IPS-NIHi11 (cell line): ENCODE measurements at places on chromosomes 7 and 10.

DNA sequence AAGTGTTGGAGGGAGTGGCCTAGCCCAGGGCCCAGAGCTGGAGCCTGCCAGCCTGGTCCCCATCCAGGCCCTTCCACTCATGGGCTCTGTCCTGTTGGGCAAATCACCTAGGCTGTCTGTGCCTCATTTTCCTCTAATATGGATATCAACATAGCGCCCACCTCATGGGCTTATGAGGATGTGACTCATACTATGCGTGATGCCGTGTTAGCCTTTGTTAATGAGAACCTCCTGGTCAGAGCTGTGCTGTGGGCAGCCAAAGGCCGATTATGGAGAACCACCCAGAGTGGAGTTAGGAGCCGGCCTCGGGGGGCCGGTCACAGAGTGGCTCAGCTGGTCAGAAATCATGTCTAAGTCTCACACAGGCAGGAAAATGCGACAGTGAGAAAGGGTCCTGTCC is 306.4 kb downstream of the PAXIP1 start:
- DNase-seq = no peak

- DNase-seq = no peak
Observed at GRCh38 chr10:132803416-132804210, 17.7 kb upstream of the NKX6-2 start.

DNA sequence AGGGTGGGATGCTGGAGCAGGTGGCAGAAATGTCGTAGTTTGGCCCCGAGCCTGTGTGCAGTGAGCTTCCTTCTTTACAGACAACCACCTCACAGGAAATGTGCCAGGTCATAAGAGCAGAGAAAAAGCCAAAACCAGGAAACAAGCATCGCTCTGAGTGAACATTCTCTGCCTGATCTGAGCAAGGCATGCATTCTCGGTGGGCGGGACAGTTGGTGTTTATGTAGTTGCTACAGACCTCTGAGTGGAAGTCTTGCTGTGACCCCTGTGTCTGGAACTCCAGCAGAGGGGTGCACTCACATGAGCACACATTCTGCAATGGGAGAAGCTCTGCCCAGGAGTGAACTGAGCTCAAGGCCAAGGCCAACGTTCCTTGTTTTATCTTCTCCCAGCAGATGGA is 230.1 kb downstream of the TCERG1L start:
- no peak for DNase-seq

DNA sequence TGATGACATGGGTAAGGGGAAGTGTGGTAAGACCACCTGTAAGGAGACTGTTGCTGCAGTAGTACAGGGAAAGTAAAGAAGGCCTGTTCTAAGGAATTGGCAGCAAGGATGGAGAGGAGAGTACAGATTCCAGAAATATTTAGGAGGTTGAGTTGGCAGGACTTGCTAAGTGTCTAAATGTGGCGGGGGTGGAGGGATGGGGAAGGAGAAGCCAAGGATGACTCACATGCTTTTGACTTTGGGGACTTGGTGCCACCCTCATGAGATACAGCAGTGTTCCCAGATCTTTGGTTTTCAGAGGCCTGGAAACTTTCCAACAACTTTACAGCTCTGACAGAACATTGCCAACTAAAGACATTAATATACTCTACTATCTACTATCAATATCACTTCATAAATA is 45.4 kb downstream of the CDK6 start:
- DNase-seq = no peak

DNA sequence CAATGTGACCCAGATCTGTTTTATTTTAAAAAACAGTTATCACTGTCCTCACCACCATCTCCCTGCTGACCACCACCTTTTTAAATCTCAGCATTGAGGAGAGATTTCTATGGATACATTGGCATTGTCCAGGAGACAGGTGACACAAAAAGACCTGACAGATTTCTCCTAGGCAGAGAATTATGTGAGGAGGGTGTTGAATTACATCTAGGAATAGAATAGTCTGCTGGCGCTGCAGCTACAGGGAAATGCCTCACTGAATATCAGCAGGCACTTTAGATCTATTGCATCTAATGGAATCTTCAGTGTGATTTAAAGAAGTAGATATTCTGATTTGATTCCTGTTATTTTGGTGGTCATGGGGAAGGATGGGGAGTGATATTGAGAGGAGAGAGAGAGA is 593.5 kb downstream of the NRG3 start:
- DNase-seq = no peak

DNA sequence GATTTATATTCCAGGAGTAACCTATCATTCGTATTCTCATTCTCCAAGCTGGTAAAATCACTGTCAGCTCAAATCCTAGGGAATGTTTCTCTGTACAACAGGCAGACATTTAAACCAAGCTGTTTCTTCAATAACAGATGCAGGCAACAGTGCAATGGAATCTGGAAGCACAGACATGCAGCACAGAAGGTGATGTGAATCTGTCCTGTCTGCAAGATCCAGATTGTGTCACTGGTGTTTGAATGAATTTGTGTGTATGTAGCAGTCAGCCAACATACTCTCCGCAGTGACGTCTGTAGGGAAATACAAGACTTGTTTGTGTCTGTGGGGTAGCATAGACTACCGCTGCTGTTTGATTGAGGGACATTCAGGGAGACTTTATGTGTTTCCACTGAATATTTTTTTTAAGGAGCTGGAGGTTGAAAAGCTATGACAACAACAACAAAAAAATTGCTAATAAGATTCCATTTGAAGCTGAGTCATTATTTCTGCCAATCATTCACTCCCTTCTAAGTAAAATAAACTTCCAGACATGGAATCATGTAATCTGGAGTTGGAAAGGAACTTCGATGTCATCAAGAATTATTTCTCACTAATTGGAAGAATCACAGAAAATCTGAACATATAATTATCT is 122.9 kb upstream of the MYO3A start:
- no peak for DNase-seq
